Tibial nerve (tissue), 4 donors: ENCODE measurements at places on chromosomes 11 and 22. TPM values are rescaled to one million over a fixed set of nuclear protein-coding genes. Genes with fewer than 3 reads are reported as not detected.
A peak's percentile ranks its signal among the peaks of the same experiment; 100 is the strongest.

DNA sequence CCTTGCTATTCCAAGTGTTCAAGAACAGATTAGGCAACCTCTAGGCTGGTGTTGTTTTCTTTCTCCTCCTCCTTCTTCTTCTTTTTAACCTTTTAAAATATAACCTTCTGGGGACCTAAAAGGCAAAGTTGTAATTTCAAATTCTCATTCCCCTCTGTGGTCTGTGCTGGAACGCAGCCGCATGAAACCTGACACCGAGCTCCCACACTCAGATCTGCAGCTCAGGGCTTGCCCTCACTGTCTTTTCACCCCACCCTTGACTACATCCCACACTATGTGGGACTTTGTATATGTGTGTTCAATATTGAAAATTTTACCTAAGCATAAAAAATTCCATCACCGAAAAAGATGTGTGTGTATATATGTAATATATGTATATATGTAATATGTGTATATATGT, 62.0 kb upstream of the ARHGAP42 start:
- DNase-seq = no peak
- no peak overlapping the region for H3K4me3 ChIP-seq
- H3K27ac ChIP-seq = no peak overlapping the region
- no peaks in the 10 kb centered on the region for H3K36me3 ChIP-seq

- DNase-seq = no peak
- H3K4me3 ChIP-seq = peak overlapping the region; percentile 67
- no peaks in the 10 kb centered on the region for H3K27me3 ChIP-seq
- no peaks in the 10 kb centered on the region for H3K36me3 ChIP-seq
Measured at GRCh38 chr11:62671236-62671607, 251 bp upstream of the UQCC3 start.

The SLC22A6 gene
- total RNA-seq = not detected

- H3K27ac ChIP-seq = no peak overlapping the region
- H3K36me3 ChIP-seq = no peaks in the 10 kb centered on the region
- no peaks in the 10 kb centered on the region for H3K27me3 ChIP-seq
Measured at GRCh38 chr22:30828187-30829155, 133.8 kb downstream of the OSBP2 start.

The SLC25A18 gene
- 5.9 TPM for total RNA-seq
